ENCODE measurements at places on chromosomes 1 and 21. TPM values are rescaled to one million over a fixed set of nuclear protein-coding genes. Genes with fewer than 3 reads are reported as not detected.

- no peak for DNase-seq
Observed at GRCh38 chr1:44950434-44950833, 36.0 kb downstream of the EIF2B3 start.

EPHA10 gene
- total RNA-seq, result 21.2 TPM

GRCh38 chr1:53557830-53558738 is 98.9 kb downstream of the DMRTB1 start:
- no peak for DNase-seq

DNA sequence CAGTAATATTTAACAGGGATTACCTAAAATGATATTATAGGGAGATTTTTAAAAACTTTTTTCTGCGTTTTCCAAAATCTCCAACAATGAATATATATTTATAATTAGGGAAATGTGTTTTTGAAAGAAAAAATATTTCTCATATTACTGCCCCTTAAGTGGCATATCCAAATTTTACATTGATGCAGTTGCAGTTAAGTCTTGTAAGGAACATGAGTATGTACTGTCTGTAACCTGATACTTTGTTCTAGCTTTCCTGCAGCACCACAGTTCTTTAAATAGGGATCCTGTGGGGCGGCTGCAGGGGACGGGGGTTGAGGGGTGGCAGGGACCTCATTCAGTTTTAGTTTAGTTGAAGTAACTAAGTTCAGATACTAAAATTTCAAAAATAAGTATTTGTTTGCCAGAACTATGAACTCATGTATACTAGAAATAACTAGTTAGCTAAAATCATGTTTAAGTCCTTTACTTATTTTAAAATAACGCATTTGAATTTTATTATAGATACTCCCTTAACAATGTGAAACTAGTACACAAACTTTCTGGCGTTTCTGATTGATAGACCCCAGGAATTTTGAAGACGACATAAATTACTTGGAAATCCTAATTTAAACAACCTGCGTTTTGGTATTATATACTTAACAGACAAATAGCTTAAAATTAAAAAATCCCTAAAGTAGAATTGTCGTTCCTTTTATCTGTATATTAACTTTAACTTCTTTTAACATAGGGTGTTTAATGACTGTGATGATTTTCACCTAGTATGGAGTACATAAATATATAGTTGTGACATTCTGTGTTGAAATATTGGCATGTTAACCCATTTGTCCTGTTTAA is 639 bp upstream of the DNAJB4 start:
- DNase-seq, result peak; percentile 86

DNA sequence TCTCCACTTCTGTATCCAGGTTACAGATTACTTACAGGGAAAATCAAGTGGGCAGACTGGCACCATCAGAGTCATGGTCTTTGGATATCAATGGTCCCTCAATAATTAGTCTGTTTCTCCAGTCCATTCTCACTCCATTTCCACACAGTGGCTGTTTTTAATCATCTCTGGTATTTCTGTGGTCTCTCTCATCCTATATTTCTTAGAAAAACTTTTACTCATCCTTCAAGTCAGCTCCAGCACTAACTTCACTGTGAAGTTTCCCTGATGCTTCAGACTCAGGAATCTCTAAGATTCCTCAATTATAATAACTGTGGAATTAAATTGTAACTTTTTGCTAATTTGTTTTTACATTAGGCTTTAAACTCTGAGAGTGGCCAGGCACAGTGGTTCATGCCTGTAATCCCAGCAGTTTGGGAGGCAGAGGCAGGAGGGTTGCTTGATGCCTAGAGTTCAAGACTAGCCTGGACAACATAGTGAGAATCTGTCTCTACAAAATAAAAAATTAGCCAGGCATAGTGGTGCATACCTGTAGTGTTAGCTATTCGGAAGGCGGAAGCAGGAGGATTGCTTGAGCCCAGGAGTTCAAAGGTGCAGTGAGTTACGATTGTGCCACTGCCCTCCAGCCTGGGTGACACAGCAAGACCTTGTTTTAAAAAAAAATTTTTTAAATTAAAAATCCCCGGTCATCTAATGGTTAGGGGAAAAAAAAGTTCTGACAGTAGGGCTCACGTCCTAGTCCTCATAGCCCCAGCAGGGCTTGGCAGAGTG is 10.6 kb downstream of the CD160 start:
- no peak for DNase-seq
